ENCODE measurements at places on chromosomes 5 and 9.

DNA sequence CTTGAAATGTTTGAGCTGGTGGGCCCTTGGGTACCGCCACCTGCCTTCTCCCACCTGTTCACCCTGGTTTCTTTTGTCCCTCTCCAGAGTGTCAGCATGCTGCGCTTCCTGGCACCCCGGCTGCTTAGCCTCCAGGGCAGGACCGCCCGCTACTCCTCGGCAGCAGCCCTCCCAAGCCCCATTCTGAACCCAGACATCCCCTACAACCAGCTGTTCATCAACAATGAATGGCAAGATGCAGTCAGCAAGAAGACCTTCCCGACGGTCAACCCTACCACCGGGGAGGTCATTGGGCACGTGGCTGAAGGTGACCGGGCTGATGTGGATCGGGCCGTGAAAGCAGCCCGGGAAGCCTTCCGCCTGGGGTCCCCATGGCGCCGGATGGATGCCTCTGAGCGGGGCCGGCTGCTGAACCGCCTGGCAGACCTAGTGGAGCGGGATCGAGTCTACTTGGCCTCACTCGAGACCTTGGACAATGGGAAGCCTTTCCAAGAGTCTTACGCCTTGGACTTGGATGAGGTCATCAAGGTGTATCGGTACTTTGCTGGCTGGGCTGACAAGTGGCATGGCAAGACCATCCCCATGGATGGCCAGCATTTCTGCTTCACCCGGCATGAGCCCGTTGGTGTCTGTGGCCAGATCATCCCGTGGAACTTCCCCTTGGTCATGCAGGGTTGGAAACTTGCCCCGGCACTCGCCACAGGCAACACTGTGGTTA lies 3.3 kb downstream of the ALDH1B1 start:
- DNase-seq = no peak

GRCh38 chr9:16012621-16013020 lies 459.8 kb downstream of the CCDC171 start:
- DNase-seq = no peak

DNA sequence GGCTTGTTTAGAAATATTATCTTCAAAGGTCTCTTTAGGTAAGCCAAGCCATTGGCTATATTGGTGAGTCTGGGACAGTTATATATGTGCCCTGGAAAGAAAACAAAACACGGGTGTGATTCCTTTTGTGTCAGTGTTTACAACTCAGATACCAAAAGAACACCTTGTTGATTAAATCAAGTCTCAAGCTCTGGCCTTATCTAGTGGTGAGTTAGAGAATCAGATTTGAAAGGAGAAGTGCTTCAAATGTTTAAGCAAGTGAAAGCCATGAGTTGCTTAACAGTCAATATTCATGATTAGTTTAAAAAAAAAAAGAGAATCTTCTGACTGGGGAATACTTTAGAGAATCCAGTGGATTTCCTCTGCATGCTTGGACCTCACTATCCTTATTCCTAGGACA lies 68.3 kb downstream of the IQGAP2 start:
- no peak for DNase-seq

GRCh38 chr9:129185991-129186390 lies 7.9 kb upstream of the IER5L start:
- no peak for DNase-seq

DNA sequence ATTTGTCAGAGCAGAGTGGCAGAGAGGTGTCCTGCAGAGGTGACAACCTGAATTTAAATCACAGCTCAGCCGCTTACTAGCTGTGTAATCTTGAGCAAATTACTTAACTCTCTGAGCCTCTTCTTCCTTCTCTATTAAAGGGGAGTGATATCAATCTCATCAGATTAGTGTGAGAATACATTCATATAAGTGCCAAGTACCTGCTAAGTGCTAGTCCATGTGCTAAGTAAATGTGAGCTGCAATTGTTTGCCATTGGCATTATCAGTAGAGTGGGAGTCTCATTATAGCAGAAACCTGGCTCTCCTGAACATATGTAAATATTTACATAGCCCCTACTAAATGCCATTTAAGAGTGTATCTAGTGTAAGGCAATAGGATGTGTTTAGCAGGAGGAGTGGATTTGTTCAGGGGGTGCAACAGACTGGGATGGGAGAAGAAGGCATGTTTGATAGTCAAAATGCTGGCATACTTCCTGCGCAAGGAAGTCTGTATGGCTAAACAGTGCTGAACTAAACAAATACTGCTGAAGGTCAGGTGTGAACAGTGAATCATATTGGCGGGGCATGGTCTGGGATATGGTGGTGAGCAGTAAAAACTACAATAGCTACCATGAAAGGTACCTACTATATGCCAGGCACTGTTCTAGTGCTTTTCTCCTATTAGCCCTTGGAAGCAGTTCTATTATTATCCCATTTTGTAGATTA lies 74.5 kb downstream of the F2RL2 start:
- no peak for DNase-seq

GRCh38 chr9:137989999-137990715 lies 112.6 kb downstream of the CACNA1B start:
- DNase-seq = no peak

DNA sequence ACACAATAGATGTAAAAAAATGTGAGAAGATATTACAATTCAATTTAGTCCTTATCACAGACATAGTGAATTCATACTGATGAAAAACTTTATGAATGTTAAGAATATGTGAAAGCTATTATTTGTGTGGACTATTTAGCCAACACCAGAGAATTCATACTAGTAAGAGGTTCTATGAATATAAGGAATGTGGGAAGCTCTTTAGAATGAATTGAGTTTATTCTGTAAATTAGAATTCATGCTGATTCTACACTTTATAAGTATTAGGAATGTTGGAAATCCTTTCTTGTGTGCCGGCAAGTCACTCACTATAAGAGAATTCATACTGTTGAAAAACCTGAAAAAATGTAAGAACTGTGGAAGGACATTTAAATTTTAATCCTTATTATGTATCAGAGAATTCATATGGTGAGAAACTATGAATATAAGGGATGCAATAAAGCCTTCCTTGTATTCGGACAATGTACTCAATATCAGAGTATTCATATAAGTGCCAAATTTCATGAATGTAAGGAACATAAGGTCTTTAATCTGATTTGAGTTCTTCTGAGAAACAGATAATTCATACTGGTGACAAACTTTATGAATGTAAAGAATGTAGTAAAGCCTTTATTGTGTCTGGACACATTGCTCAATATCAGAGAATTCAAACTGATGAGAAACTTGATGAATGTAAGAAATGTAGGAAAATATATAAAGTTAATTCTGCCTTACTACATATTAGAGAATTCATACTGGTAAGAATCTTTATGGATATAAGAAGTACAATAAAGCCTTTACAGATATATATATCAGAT lies 21.6 kb upstream of the PCDHA1 start:
- peak; percentile 4 for DNase-seq

DNA sequence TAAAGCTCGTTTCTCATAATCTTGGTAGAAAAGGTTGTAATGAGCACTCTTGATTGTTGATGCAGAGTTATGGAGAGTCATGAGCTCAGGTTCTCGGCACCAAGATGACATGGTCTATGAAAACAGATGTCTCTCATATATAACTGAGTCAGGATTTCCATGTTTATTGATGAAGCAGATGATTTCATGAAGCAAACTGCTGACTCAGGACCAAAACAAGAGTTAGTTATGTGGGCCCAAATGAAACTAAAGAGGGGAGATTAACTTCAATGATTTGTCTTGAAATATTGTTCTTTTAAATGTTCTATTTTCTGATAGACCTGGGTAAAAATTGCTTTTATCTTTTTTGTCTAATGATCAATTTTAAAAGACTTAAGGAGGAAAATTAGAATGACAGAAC lies 258.6 kb upstream of the CTNND2 start:
- no peak for DNase-seq

DNA sequence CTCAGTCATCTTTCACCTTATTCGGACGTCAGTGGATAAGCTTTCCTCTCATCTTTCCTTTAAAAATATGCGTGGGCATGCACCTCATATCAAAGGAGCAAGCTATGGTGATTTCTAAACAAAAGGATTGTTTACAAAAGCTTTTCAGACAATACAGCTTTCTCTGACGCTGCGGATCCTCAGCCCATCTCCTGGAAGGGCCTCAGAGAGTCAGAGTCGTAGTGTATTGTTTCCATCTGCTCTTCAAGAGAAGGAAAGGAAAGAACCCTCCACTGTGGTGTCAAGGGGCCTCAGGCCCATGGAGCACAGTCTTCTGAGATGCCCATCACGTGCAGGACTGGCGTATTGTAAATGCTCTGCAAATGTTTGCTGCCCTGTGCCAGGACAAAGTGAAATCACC lies 163.4 kb upstream of the MAP1B start:
- no peak for DNase-seq

- no peak for DNase-seq
Measured at GRCh38 chr9:117375956-117376355, 38.9 kb downstream of the ASTN2 start.

DNA sequence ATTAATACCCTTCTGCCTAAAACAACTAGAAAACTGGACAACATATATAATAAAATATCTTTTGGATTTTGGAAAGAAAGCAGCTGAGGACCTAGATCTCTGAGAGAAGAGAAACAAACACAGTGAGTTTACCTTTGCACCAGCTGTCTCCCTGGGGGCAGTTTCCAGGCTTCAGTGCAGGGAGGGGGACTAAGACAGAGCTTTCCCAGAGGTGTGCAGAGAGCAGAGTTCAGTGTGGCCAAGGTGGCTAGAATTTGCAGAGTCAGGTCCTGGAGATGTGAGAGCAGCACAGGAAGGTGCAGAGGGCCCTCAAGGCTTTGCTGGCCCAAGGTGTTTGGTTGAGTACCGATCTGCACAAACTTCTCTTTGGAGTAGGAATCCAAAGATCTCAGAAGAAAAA lies 26.3 kb upstream of the PTPDC1 start:
- DNase-seq = no peak

GRCh38 chr5:150946351-150946905 lies 41.6 kb upstream of the ZNF300 start:
- peak; percentile 88 for DNase-seq

GRCh38 chr5:113087976-113088514 lies 111.4 kb downstream of the DCP2 start:
- DNase-seq = no peak

DNA sequence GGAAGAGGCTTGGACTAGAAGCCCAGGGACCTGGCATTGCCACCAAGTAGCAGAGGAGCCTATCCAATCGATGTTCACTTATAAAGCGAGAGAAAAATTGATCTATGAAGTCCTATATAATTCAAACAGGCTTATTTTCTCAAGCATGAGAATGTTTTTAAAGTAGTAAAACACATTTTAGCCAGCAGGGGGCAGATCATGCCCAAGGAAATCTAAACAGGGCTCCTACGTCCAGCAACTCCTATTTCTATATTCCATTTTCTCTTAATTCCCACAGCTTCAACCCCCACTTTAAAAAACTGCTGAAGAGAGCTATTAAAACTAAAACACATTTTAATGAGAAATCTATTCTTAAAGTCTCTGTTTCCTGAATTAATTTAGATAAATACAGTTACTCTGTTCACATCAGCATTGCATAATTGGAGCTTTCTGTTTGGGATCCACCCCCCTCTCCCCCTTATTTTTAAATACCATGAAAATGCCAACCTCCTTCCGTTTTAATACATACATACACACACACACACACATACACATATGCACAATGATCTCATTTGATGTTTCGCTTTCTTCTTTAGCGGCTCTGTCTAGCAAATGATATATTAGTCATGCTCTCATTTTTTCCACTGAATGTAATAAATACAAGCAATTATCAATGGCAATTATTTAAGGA lies 144.9 kb downstream of the MYO10 start:
- DNase-seq = peak; percentile 79

- DNase-seq = no peak
Measured at GRCh38 chr5:172941067-172941516, 18.1 kb upstream of the RPL26L1 start.

DNA sequence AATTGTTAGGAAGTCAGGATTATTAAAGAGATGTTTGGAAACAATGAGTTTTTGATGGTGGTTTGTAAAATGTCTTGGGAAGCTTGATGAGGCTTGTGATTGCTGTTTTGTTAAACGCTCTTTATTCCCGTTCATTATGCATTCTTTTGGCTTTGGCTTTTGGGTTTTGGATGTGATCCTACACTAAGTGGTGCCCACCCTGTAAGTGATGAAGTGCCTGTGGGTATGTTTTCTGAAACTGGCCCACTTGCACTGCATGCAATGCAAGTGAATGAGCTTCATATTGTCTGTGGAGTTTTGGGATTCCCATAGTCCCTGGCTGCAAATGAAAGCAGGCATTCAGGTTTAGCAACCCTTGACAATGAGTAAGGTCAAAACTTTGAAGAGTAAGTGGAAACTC lies 1035.5 kb upstream of the WWC1 start:
- DNase-seq = no peak

DNA sequence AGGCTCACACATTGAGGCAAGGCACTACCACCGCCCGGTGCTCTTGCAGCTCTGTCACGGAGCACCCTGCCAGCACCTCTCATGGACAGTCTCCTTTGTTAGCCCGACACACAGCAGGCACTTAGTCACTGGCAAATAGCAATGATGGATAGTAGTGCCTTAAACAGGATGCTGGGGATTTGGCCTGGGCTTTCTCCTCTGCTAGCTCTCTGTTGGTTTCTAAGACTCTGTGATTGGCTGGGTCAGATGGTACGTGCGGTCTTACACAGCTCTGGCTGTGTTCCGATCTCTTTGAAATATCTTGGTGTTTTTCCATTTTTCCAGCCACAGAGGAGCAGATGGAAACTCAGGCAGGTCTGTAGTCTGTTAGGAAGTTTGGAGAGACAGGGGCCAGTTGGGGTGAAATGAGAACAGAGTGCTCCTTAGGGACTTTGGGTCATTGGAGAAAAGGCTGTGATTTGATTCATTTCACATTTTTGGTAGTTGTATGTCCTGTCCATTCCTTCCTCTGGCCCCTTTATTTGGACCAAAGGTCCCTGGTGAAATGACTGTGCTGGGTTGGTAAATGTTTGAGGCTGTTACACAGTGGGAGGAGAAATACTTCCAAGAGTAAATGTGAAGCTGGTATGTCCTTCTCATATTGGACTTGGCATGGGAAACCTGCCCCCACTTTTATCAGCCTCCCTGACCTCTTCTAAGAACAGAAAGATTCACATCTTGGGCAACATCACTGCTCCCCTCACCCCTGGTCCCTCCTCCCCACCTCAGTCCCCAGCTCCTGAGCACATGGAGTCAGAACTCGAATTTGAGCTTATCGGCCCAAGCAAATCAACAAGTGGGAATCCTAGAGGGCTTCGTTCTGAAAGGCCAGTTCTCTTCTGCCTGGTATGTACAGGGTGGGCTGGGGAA lies 3.4 kb downstream of the SMIM3 start:
- DNase-seq = no peak

DNA sequence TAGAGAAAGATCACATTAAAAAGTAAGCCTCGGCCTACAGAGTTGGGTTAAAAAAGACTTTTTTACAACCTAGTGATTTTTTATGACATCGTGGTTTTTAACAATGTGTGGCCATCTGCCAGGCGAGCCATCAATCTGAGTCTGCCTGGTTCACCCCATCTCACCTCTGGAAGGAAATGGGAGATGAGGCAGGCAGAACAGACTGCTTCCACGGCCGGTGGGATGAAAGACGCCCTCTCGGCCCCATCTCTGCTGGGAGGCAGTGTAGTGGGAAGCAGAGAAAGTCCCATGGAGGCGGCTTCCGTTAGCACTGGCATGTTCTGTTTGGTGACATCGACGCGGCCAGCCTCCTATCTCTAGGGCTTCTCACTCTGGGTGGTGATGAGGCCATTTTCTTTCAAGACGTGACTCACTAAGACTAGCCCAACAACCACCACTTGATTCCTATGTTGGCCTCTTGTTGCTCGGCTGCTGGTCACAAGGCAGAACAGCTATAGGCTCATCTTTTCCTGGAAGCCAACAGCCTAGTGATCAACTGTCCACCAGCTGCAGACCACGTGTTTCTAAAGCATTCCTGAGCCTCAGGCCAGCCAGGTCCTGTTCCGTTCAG lies 132.4 kb upstream of the OTULINL start:
- DNase-seq = peak; percentile 93

Measured in endothelial cell of umbilical vein (primary cell).